ENCODE measurements at places on chromosomes 13 and 19. TPM values are rescaled to one million over a fixed set of nuclear protein-coding genes. Genes with fewer than 3 reads are reported as not detected.
A peak's percentile ranks its signal among the peaks of the same experiment; 100 is the strongest.

Gene ZNF568
- 10.1 TPM for polyA plus RNA-seq

GRCh38 chr13:67001363-67001762 lies 228.8 kb downstream of the PCDH9 start:
- H3K27me3 ChIP-seq = no peaks in the 10 kb centered on the region
- DNase-seq = no peak
- no peak overlapping the region for H3K4me3 ChIP-seq
- H3K27ac ChIP-seq = no peak overlapping the region

DNA sequence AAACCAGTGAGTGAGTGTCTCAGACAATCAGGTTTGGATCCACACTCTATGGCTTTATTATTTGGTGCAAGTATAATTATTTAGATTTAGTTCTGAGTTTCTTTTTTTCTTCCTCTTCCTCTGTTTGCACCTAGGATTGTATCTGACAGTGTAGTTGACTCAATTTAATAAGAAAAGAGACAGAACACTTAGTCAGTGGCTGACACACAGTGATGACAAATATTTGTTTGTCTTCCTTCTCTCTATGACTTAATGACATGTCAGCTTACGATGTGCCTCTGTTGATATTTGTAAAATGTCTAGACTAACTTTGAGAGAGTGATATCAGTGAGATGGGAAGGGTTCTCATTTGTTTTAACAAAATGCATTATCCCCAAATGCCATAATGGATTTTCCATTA lies 129.5 kb upstream of the SLC10A2 start:
- H3K4me1 ChIP-seq = no peaks in the 10 kb centered on the region
- H3K27ac ChIP-seq = no peak overlapping the region
- H3K36me3 ChIP-seq = no peaks in the 10 kb centered on the region
- H3K27me3 ChIP-seq = no peaks in the 10 kb centered on the region

DNA sequence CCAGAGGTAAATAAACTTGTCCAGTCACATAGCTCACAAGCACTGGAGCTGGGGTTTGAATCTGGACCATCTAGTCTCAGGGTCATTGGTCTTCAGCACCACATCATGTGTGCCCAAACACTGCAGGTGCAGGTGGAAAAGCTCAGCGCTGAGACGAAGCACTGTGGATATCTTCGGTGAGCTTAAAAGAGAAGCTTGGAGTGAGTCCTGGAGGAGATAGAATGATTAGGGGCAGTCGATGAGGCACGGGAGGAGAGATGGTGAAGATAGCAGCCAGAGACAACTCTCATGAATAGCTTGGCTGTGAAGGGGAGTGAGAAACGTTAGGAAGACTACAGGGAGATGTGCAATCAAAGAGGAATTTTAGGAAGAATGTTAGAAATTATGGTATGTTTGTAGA lies 389.3 kb downstream of the FGF9 start:
- no peaks in the 10 kb centered on the region for H3K36me3 ChIP-seq
- peaks cover 46% of the 10 kb centered on the region for H3K4me1 ChIP-seq
- peak overlapping the region; percentile 86 for H3K27ac ChIP-seq
- no peaks in the 10 kb centered on the region for H3K27me3 ChIP-seq
- no peak overlapping the region for H3K4me3 ChIP-seq

DNA sequence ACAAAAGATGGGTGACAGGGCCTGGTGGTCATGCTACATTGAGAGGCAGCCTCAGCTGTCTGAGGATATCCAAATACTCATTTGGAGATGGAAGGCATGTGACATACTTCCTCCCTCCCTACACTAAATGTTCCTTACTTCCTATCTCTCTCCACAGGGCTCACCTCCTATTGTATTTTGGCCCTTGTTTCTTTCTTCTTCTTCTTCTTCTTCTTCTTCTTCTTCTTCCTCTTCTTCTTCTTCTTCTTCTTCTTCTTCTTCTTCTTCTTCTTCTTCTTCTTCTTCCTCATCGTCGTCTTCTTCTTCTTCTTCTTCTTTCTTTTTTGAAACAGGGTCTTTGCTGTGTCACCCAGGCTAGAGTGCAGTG lies 71.8 kb upstream of the POMP start:
- no peak for DNase-seq
- H3K27me3 ChIP-seq = no peaks in the 10 kb centered on the region
- H3K27ac ChIP-seq = no peak overlapping the region
- H3K36me3 ChIP-seq = no peaks in the 10 kb centered on the region
- H3K4me1 ChIP-seq = no peaks in the 10 kb centered on the region
